ENCODE measurements at places on chromosomes 2 and 18.

DNA sequence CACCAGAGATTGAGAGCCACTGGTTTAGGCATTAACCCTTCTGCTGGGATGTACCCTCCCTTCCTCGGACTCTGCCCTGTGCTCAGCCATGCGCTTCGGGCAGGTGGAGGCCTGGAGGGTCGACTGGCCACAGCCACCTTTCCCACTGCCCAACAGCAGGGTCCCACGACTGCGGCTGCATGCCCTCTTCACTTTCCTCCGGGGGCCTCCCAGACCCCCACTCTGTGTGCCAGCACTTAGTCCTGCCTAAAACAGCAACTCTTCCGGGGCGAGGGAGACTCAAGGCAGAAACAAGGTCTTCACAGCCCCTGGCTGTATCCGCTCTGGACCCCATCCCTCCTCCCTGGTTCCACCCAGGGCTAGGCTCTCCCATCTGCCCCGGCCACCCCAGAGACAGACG, 31.3 kb upstream of the BIN1 start:
- DNase-seq = no peak

DNA sequence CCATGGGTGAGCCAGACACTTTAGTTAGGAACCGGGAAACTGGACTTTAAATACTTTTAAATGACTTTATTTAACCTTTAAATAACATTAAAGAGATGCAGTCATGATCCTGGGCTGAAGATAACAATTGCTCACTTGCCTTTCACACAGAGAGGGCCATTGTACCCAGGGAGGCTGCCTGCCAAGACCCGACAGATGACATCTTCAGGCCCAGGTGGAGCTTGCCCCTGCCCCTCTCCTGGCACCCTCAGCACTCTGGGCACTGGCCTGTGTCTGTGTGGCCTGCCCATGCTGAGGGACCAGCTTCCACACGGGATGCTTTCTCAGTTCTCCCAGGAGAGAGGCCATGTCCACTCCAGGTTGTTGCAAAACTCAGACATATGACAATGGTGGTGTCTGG, 216.4 kb upstream of the MYT1L start:
- no peak for DNase-seq

DNA sequence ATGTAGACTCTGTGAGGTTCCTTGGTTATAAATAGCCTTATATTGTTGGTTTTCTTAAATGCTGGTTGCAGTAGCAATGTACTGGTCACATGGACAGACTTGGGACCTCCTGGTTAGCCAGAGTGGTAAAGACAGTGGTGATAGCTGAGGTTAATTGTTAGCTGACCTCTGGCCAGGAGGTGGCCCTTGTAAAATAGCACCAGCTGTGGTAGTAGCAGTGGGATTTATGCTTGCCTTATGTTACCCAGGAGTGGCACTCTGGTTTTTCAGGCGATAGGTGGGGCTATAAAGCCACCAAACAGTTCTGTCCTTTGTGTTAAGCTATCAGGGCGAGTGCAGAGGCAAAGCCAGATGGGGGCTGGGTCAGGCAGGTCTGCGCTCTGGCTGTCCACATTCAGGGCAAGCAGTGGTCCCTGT, 94.8 kb upstream of the SRD5A2 start:
- no peak for DNase-seq

- no peak for DNase-seq
Measured at GRCh38 chr2:149692961-149693396, 105.4 kb upstream of the MMADHC start.

DNA sequence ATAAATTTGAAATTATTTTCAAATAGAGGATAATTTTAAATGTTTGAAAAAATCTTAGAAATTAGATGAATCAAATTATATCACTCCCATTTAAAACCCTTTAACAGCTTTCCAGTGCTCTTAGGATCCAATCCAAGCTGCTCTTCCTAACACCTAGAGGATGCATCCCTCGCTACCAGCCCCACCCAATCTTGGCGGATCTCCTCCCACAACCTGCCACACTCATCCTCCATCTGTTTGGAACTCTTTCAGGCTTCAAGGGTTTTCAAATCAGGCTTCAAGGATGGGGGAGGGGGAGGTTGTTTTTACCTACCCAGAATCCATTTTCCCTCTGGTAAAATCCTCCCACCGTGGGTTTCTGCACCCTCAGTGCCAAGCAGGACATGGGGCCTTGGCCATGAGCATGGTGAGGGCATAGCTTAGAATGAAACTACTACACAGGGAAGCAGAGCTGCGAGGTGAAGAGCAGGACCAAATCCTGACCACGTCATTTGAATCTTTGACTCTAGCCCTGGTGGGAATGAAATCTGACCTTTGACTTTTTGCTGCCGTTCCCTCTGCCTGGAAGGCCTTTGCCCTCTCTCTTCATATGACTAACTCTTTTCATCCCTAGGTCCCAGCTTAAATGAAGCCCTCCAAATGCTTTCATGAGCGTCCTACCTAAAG, 113.0 kb upstream of the MAPRE2 start:
- DNase-seq = no peak
